ENCODE measurements at places on chromosomes 6 and 20. TPM values are rescaled to one million over a fixed set of nuclear protein-coding genes. Genes with fewer than 3 reads are reported as not detected.

DNA sequence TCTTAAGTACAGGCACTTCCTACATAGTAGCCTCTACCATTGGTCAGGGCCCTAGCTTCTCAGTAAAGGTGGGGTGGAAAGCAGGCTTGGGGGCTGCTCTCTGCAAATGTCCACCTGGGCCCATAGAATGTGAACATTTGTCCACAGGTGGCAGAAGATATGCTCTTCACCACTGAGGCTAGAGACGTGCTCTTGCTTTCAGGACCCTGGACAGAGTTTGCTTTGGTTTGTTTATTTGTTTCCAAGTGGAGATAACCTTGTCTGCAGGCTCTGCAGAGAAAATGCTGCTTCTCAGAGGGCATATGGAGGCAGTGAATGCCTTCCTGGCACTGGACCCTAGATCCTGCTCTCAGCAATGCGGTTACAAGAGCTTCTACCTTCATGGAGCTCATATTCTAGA lies 129.0 kb downstream of the F13A1 start:
- DNase-seq: no peak

The TJAP1 gene
- total RNA-seq: 23.0 TPM

GRCh38 chr6:1524040-1524480 lies 85.7 kb upstream of the FOXC1 start:
- peak; percentile 78 for DNase-seq

The TRAPPC3L gene
- total RNA-seq: not detected

- DNase-seq: no peak
Measured at GRCh38 chr6:158923805-158924498, 76.0 kb downstream of the RSPH3 start.

The TMEM244 gene
- not detected for total RNA-seq

GRCh38 chr20:61430228-61430624 lies 178.2 kb downstream of the CDH4 start:
- DNase-seq: no peak

The CALHM5 gene
- not detected for total RNA-seq

- DNase-seq: no peak
Measured at GRCh38 chr6:143063631-143064030, 2.9 kb downstream of the AIG1 start.

DNA sequence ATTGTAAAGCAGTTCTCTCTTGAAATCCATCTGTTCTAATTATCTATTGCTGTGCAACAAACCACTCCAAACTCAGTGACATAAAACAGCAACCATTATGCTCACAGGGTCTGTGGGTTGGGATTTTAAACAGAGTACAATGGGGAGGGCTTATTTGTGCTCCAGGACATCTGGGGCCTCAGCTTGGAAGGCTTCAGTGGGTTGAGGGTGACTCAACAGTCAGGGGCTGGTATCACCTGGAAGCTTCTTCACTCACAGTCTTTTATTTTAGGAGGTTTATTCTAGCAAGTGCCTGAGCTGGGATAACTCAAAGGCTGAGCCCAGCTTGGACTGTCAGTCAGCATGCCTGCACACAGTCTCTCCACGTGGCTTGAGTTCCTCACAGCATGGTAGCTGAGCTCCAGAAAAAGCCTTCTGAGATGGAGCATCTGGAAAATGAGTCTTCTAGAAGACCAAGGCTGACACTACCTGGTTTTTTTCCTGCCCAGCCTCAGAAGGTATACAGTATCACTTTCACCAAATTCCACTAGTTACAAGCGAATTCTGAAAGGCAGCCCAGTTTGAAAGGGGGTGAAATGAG lies 234.6 kb upstream of the ID4 start:
- no peak for DNase-seq

GRCh38 chr20:53639647-53640440 lies 46.2 kb upstream of the ZNF217 start:
- no peak for DNase-seq

GRCh38 chr20:40966103-40966502 lies 62.5 kb upstream of the TOP1 start:
- no peak for DNase-seq

- no peak for DNase-seq
Measured at GRCh38 chr6:24844903-24845302, 46.2 kb upstream of the ARMH2 start.

DNA sequence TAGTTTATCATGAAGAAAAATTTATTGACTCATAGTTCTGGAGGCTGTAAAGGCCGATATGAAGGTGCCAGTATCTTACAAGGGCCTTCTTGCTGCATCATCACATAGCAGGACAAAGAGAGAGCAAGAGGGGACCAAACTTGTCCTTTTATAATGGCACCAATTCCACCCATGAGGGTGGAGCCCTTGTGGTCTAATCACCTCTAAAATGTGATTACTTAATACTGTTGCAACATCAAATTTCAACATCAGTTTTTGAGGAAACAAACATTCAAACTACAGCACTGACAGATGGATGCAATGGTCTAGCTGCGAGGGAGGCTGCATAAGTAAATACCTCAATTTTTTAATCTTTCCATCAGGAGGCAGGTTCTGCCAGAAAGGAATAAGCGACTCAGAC lies 76.7 kb upstream of the LAMA2 start:
- no peak for DNase-seq

DNA sequence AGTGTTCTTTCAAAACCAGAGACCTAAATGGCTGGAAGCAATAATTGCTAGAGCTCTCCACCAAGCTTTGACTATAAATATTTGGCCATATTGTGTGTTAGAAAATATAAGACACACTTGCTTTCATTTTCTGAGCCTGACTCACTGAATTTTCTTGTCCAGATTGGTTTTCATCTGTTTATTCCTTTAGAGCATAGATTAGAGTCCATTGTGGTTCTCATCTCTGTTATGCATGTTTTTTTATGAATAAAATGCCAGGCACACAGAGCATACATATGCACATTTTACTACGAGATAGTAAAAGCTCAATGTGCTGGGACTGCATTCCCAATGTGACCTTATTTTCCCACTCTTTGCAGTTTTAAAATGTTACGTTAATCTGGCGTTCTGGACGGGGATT lies 115.3 kb upstream of the MLIP start:
- DNase-seq: no peak

DNA sequence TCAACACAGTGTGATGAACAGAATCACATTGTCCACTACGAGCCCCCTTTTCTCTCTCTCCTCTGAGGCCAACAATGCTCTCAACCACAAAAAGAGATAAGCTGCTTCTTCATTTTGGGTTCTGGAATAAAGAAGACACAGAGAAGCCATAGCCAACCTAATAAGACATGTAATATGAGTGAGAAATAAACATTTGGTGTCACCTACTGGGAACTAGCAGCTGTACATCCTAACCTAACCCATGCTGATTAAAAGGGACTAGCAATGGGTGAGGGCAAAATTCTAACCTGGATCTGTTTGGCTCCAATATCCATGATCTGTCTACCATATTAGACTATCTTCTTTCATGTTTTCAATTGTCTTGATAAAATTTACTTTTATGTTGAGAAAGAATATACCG lies 369.1 kb upstream of the MARCKS start:
- DNase-seq: no peak

GRCh38 chr6:17336425-17336824 lies 55.3 kb downstream of the RBM24 start:
- DNase-seq: no peak

The STMN3 gene
- total RNA-seq: 13.8 TPM

The ENTPD6 gene
- 38.8 TPM for total RNA-seq

The SSTR4 gene
- total RNA-seq: not detected

GRCh38 chr20:23759306-23759940 lies 8.7 kb upstream of the CST1 start:
- no peak for DNase-seq

DNA sequence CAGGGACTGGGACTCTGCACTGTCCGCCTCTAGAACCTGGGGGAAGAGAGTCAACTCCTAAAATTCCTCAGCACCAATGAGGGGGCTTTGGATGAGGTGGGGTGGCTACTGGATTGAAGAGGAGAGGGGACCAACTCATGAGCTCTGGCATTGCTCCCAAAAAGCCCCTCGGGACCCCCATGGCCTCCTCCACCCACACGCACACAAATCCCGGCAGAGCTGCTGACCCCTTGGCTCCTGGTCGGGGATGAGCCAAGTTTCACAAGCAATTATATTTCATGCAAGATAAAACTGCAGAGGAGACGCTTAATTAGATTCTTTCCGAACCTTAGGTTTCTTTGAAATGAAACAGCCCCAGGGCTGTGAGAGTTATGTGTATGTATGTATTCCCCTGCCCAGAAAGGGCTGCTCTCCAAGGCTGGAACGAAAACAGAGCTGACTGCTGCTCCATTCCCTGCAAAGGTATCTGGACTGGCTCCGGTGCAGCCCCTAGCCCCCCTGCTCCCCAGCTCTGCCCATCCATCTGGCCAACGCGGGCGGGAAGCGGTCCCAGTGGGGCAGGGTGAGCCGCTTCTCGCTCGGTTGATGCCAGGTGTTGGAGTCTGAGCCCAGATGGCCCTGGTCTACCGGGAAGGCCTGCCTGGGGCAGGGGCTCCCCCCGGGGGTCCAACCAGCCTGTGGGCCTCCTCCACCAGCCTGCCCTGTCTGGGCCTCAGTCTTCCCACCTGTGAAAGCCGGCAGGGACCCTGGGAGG lies 46.8 kb upstream of the STX16 start:
- DNase-seq: no peak
